ENCODE measurements at places on chromosomes 16 and 17.

DNA sequence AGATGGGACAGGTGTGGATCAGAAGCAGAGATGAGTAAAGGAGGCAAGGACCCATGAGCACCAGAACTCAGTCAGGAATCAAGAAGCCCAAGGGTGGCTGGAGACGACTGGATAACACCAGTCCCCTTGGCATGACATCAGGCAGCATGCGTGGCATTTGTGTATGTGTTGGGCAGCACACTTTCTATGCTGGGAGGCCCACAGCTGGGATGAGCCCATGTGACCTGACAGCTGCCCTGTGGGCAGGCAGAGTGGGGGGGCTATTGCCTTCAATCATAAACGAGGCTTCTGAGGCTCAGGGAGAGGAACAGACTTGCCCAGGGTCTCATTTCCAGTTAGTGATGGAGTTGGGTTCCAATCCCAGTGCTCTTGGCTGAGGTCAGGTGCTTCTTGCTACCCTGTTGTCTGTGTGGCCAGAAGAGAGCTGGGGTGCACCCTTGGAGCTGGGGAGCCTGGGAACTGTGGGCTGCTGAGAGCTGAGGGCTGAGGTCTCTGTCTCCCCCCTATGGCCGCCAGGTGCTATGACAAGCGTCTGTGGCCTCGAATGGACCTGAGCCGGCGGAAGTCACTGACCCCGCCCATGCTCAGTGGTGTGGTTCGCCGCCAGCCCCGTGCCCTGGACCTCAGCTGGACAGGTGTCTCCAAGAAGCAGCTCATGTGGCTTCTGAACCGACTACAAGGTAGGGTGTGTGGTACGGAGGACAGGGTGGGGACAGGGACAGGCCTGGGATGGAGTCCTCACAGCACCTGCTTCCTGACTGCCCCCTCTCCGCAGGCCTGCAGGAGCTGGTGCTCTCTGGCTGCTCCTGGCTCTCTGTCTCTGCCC is 7.1 kb upstream of the ORAI3 start:
- DNase-seq: peak; percentile 88

DNA sequence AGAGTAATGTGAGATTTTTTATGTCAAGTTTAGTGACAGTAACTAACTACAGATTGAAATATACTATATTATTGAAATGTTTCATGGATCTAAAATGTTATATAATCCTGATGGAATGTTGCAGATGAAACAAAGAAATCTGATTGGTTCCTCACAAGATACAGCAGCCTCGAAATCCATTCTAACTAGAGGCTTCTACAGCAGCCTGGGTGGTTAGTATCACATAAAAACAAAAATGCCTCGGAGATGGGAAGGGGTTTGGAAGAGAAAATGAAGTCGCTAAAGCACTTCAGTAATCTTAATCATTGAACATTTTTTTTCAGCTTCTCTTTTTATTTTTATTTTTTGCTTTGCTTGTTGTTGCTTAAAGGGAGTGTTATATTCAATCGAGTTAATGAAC is 75.2 kb downstream of the TANC2 start:
- DNase-seq: no peak

DNA sequence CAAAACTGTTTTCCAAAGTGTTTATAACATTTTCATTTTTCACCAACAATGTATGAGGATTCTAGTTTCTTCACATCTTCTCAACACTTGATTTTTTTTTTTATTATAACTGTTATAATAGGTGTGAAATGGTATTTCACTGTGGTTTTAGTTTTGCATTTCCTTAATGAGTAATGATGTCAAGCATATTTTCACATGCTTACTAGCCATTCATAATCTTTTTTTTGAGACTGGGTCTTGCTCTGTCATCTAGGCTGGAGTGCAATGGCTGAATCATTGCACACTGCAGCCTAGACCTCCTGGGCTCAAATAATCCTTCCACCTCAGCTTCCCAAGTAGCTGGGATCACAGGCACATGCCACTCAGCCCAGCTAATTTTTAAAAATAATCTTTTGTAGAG is 65.1 kb downstream of the EFCAB13 start:
- no peak for DNase-seq

DNA sequence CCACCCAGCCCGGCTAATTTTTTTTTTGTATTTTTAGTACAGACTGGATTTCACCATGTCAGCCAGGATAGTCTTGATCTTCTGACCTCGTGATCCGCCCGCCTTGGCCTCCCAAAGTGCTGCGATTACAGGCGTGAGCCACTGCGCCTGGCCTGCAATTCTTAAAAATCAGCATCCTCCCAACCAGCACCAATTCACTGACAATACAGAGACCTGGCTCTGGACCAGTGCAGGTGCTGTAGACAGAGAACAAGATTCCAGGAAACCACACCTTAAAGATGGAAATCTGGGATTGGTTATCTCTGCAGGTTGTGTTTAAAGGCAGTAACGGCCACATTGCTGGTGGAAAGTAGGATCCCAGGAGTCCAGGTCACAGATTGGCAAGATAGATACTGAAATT is 33.6 kb downstream of the TBC1D3B start:
- DNase-seq: no peak

DNA sequence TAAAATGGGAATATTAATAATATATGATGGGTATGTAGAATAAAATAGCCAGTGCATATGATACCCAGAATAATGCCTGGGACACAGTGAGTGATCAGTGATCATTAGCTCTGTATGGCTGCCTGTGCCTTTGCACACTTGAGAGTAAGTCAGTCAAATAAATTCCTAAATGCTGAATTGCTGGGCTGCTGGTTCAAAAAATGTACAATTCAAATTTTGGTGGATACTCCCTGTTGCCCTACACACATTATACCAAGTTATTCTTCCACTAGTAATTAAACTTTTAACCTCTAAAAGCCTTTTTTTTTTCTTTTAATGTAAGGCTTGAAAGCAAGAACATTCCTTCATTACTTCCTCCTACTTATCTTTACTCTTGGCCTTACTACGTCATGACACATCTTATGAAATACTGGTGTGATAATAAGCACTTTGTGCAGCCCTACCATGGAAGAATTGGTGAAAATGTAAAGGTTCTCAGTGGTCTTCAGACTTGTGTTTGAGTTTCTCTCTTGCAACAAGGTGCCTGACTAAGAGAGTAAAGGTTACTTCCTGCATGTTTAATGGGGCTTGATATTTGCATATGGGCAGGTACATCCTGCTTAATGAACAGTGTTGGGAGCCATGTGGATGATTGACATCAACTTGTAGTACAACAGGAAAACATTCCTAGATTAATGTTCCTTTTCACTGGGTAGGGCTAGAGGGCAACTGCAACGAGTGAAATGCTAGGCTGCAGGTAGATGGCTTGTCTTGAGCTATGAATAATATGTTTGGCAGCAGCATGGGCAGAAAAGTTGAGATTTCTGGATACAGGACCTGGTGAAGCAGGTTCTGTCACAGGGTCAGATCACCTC is 84.3 kb downstream of the PRKCA start:
- no peak for DNase-seq

DNA sequence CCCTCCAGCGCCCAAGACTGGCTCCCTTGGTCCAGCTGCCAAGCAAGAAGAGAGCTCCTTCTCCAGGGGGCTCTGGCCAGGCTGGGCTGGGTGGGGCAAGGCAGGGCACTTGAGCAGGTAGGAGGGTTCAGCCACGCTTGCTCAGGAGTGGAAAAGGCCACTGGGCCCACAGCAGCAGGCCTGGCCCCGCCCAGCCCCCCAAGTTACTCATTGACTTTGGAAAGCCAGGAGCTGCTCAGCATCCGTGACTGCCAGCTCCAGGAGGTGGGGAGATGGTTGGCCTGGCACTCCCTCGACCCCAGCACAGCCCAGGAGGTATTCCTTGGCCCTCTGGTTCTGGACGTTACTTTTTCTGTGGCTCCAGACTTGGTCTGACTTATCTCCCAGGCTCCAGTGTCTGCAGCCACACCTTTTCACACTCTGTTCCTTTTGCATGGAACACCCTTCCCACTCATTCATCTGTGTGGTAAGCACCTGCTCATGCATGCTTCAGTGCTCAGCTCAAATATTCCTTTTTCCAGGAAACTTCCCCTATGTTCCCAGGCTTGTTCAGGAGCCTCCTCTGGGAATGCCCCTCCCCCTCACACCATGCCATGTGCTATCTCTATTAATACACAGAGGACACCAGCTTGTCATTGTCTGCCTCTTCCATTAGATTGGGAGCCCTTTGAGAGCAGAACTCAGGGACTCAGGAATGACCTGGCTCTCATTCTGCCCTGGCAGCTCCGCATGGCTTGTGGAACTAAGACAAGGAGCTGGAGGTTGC is at the start of gene CDH16:
CDH16 (minus strand) TSS at position 83 of the 766 bp plus-strand sequence. CDS start 820 bp downstream, outside the sequence.
- no peak for DNase-seq

DNA sequence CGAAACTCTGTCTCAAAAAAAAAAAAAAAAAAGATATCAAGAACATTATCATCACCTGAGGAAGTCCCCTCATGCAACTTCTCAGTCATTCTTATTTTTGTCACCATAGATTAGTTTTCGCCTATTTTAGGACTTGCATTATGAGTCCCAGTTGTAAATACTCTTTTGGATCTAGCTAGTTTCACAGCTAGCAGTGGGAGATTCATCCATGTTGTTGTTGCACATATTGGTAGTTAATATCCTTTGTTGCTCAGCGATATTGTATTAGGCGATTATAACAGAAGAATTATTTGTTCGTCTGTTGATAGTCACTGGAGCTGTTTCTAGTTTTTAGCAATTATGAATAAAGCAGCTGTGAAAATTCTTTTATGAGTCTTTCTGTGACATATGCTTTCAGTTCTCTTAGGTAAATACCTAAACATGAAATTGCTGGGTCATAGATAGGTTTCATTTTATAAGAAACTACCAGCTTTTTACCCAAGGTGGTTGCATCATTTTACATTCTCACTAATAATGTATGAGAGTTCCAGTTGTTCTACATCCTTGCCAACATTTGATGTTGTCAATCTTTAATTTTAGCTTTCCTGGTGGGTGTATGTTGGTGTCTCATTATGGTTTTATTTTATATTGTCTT is 40.7 kb upstream of the MAP3K14 start:
- DNase-seq: no peak

- no peak for DNase-seq
Observed at GRCh38 chr17:1089915-1090314, 89.9 kb downstream of the ABR start.
